ENCODE measurements at places on chromosomes 1 and 21.

- no peak for DNase-seq
These were observed 471.5 kb downstream of the PTPRU start for GRCh38 chr1:29707796-29708195.

DNA sequence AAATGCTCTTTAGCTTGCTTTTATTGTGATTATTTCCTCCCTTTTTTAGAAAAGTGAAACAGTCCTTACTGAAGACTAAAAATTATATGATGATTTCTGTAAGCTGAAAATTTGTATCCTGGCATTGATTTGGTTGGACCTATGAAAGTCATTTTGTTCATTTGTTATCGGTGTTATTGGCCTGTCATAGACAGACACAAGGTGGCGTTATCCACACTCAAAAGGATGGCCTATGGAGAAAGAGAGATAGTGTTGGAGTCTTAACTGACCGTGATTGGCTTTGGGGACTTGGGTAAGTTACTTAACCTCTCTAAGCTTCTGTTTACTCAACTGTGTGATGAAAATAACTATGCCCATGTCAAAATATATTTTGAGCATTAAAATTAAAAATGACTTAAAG, 203.6 kb upstream of the CHODL start:
- DNase-seq, result peak; percentile 0

- no peak for DNase-seq
These were observed 1515.2 kb downstream of the PLA2G4A start for GRCh38 chr1:188343914-188344313.

DNA sequence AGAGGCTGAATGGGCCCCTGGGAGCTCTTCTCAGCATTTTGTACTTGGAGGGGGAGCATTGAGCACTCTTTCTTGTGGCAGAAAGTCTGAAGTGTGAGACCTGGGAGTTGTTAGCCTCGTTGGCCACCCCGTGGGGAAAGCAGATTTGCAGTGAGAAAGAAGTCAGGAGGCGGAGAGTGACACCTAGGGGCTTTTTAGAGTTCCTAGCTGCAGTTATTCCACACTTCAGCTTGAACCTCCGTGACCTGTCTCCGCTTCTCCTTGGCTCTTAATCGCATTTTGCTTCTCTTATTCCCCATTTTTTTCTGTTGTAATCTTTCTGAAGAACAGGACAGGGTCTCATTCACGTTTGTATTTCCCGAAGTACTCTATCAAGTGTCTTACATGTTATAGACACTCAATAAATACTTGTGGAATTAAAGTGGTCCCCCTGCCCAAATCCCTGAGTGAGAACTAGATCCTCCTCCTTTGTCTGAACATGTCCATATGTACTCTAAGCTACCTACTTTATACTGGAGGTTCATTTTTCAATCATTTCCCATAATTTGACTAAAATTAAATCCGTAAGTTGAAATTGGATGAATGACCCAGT, 14.5 kb upstream of the C1orf141 start:
- DNase-seq, result peak; percentile 48

DNA sequence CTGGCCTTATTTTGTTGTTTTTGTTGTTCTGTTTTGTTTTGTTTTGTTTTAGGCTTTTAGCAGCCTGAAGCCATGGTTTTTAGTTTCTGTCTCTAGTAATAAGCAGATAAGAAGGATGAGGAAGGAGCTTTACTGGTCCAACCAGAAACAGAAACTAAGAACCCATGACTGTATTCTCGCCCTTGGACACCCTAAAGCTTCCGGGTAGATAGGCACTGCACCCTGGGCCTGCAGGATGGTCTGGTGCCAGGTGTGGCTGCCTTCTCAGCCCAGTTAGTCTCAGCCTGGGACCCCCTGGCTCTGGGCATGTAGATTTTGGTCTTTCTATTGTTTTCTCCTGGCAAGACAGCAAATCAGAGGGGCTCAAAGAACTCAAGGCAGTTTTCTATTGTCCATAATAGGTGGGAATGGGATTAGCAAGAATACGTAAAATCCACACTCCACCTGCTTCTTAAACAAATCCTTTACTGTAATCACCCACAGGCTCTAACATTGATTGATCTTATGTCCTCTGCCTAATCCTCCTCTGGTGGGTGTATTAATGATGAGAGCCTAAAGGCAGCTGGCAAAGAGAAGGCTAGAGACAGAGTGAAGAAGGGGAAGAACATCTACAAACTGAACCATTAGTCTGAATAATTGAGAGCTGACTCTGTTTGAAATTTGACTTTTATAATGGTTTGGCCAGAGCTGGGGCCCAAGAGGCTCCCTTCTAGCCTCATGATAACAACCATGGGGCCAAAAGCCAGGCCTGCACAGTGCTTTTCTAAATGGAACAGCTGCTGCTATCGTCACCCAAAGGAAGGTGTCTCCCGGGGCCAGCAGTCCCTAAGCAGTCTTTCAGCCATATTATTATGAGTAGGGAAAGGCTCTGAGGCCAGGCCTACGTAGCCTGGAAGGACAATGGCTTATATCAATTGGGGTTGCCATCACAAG, 106.8 kb upstream of the ATP1A1 start:
- no peak for DNase-seq

- peak; percentile 87 for DNase-seq
These were observed 1.8 kb upstream of the CKS1B start for GRCh38 chr1:154972517-154973343.

DNA sequence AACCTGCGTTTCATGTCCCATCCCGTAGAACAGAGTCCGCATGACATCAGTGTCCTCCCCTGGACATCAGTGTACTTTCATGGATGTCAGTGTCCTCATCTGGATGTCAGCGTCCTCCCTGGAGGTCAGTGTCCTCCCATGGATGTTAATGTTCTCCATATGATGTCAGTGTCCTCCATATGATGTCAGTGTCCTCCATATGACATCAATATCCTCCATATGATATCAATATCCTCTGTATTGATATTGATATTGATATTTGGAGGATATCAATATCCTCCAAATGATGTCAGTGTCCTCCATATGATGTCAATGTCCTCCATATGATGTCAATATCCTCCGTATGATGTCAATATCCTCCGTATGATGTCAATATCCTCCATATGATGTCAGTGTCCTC, 284.9 kb downstream of the AJAP1 start:
- DNase-seq, result no peak

All from fibroblast of skin of left biceps (primary cell).